ENCODE measurements at places on chromosomes 1 and 21. TPM values are rescaled to one million over a fixed set of nuclear protein-coding genes. Genes with fewer than 3 reads are reported as not detected.

OR10Z1 gene
- total RNA-seq, result not detected

COA7 gene
- total RNA-seq, result 11.7 TPM

DNA sequence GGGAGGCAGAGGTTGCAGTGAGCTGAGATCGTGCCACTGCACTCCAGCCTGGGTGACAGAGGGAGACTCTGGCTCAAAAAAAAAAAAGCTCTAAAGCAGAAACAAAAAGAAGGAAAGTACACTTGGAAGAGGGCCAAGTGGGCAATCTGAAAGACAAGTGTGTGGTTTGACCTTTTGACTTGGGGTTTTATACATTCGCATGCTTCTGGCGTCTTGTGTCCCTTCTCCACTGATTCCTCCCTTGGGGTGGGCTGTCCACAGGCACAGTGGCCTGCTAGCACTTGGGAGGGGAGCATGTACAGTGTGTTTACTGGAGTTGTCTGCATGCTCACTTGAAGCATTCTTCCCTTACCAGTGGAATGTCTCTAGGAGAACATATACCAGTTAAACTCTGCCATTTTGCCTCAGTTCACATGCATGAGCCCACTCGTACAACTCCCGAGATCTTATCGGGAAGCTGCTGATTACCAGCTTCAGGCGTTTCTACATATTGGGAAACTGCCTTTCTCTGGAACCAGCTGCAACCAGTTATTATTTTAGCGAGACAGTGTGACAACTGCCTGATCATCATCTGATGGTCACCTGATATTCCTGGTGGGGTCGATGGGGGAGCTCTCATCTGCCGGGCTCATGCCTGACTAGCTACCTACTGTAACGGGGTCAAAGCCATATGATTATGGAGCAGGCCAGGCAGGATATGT, 113.5 kb upstream of the ZNF678 start:
- no peak for DNase-seq

RBM11 gene
- total RNA-seq, result 0.23 TPM

DNA sequence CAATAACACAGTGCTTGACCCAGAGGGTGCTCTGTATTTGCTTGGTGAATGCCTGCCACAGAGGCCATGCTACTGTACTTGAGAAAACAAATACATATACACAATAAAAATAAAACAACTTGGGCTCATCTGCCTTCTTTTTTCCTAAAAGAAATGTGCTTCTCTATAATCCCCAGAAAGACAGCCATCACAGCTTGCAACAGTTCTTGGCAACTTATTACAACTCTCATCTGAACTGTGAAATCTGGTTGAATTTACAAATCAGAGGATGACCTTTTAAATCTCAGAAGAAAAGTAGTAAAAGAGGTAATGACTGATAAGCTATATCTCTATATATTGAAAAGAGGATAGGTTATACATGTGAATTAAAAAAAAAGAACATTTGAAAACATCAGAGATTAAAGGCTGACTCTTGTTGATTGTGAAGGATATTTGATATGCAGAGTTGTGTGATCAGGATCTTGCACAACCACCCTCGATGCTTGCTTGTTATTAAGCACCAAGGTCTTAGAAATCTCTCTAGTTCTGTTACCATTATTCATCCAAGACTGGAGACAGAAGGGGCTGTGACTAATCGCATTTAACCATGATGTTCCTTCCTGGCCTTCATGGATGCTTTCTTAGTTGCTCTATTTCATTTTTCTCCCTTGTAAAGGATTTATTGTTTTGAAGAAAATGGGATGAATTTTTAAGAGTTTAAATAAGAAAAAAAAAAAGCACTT, 213.4 kb downstream of the APP start:
- peak; percentile 40 for DNase-seq

DNA sequence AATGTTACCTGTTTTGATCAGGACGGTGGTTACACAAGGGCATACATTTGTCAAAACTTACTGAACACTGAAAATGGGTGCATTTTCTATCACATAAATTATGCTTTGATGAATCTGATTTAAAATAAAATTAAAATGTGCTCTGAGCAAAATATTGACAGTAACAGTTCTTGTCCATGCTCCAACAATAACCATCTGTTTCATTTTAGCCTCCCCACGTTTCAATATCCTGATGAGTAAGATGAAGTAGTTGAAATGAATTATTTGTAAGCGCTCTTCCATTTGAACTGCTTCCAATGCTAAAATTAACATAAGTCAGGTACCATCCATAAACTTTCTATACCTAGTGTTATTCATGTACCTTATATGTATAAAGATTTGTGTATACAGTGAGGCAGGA, 365.4 kb downstream of the LTN1 start:
- DNase-seq, result no peak

DNA sequence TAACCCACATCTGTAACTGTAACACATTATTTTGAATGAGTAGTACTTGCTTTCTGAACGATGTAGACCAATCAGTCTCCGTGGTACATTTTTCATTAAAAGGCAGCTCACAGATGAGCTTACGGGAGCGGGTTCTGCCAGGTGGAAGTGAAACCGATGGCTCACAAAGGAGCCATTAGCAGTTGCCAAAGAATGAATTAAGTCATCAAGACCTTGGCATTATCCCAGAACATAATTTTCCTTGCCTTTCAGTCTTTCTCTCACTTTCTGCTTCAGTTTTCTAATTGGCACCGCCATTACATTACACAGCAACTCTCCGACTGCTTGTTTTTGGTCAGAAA, 33.5 kb upstream of the UTS2 start:
- no peak for DNase-seq

NR1I3 gene
- not detected for total RNA-seq

DNA sequence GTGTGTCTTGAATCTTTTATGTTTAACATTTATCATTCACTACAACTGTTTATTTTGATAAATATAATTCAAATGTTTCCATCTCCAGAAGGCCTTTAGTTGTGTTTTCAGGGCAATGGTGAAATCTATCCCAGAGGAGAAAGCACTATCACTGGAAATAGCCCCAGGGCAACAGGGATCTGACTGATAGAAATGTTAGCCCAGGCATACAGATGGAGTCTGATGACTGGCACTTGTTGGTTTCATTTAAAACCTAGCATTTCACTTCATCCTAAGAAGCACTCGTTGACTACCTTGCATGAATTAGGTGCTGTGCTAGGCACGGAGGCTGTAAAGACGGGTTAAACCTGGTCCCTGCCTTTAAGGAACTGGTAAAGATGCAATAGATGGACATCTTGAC, 103.1 kb downstream of the C1orf21 start:
- DNase-seq, result no peak

GRCh38 chr1:171472183-171472647, 13.1 kb upstream of the PRRC2C start:
- peak; percentile 71 for DNase-seq

DNA sequence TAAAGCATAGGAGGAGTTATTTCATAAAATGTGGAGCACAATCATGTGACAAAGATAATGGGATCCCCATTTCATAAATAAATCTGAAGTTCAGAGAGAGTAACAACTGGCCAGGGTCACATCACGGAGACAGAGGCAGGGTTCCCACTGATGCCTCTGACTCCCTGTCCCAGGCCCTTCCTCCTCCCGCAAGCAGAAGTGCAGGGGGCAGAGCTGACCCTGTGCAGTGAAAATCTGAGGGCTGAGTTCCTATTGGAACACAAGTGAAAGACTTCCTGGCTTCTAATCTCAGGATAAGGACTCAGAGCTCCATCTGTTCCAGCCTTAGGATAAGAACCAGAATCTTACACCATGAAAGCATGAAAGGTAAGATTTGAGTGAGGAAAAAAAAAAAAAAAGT, 22.0 kb downstream of the SELL start:
- DNase-seq, result no peak

DNA sequence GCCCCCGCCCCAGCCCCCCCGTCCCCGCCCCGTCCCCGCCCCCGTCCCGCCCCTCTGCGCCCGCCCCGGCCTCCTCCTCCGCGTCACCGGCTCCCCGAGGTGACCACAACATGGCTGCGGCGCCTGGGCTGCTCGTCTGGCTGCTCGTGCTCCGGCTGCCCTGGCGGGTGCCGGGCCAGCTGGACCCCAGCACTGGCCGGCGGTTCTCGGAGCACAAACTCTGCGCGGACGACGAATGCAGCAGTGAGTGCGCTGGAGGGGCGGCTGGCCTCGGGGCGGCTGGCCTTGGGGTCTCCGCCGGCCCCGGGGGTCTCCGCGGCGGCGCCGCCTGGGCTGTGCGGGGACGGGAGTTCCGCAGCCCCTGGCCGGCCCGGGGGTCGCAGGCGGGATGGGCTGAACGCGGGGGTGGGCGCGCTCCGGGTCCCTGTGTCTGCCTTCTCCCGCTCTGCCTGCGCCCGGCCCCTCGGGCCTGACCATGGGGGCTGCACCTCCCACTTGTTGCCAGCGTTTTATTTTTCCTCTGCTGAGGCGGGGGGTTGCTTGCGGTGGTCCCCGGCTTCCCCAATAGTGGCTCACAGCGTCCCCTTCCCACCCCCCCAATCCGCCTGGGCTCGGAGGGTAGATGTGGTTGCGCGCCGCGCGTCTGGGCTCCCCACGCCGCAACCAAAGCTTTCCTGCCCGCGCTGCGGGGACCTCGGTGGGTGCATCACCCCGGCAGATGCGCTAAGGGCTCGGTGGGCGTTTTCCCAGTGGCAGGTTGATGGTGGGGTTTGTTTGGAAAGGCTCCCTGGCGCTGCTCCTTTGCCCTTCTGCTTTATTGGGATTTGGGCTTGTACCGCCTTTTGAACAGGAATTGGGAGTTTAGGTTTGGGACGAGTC, at the start of gene MIA3:
Gene MIA3, plus strand, starts transcription at position 97 of the 879 bp plus-strand sequence. Its CDS starts 14 bp downstream, at position 111.
- DNase-seq, result no peak

PRR9 gene
- total RNA-seq, result not detected

DNA sequence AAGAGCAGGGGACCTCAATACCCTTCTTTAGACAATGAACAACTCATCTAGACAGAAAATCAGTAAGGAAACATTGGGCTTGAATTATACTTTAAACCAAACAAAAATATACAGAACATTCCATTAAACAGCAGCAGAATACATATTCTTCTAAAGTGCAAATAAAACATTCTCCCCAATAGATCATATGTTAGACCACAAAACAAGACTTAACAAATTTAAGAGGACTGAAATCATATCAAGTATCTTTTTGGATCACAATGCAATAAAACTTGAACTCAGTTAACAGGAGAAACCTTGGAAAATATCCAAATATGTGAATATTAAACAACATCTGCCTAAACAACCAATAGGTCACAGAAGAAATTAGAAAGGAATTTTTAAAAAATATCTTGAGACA, 47.7 kb upstream of the HP1BP3 start:
- no peak for DNase-seq

DNA sequence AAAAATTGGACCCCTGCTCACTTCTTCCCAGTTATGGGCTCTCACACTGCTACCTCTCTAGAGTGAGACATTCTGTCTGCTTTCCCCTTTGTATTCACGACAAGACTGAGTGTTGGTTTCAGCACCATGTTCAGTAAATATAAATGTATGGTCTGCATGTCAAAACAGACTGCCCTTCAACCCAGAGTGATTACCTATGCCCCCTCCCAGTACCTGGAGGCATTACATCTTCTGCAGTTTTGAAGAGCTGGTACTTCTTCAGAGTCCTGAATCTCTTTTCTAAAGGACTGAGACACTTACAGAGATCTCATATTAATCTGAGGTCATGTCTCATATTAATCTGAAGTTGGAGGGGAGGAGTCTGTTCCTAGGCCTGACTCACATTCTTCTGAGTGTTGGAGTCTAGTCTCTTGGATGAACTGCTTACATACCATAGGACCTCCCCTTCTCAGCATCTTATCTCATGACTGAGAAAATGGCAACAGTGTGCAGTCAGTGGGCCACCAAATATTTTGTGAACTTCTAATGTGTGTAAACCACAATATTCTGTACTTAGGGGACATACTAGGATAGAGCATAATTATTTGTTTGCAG, 80.3 kb downstream of the RGL1 start:
- no peak for DNase-seq

GRCh38 chr1:160671603-160672517, 25.0 kb upstream of the SLAMF1 start:
- no peak for DNase-seq

DFFB gene
- total RNA-seq, result 6.1 TPM

DNA sequence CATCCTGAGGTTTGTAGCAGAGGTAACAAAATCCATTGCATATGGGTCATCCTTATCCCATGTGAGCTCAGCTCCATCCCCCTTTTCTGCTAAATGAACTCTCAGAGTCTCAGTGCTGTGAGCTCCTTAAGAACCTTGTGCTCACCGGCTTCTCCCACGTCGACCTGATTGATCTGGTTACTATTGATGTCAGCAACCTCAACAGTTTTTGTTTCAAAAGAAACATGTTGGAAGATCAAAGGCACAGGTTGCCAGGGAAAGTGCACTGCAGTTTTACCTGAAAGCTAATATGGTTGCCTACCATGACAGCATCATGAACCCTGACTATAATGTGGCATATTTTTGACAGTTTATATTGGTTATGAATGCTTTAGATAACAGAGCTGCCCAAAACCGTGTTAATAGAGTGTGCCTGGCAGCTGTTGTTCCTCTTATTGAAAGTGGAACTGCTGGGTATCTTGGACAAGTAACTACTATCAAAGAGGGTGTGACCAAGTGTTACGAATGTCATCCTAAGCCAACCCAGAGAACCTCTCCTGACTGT, 131.4 kb downstream of the HS2ST1 start:
- no peak for DNase-seq

FRRS1 gene
- 3.1 TPM for total RNA-seq

NRDC gene
- 52.4 TPM for total RNA-seq

- DNase-seq, result no peak
These were observed 212.7 kb downstream of the GPR52 start for GRCh38 chr1:174660476-174660875.

UBR4 gene
- total RNA-seq, result 53.0 TPM

C1orf116 gene
- 22.5 TPM for total RNA-seq

GRCh38 chr1:174700775-174701174, 253.0 kb downstream of the GPR52 start:
- no peak for DNase-seq

Measured in epithelial cell of proximal tubule (primary cell).